Spinal cord (tissue), 10 donors: ENCODE measurements at places on chromosomes 7 and 10.
A peak's percentile ranks its signal among the peaks of the same experiment; 100 is the strongest.

DNA sequence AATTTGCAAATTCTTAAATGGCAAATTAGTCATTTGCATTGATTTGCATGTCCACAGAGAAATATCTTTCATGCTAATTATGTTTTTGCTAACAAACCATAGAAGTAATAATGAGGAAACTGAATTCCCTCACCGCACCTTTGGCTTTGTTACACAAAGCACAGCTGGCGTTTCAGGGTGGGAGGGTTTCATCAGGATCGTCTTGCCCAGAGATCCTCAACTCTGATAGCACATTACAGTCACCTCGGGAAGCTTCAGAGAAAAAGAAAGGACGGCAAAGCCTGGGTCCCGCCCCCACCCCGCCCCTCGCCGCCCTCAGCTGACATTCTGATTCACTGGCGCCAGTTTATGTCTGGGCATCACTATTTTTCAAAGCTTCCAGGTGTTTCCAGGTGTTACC lies 119.4 kb downstream of the PTPRN2 start:
- H3K27me3 ChIP-seq, result no peaks in the 10 kb centered on the region
- peaks cover 28% of the 10 kb centered on the region for H3K4me1 ChIP-seq
- H3K27ac ChIP-seq, result no peak overlapping the region
- no peak for DNase-seq

GRCh38 chr7:136228171-136228570 lies 251.0 kb upstream of the MTPN start:
- no peak overlapping the region for H3K4me3 ChIP-seq
- DNase-seq, result no peak
- no peaks in the 10 kb centered on the region for H3K4me1 ChIP-seq

DNA sequence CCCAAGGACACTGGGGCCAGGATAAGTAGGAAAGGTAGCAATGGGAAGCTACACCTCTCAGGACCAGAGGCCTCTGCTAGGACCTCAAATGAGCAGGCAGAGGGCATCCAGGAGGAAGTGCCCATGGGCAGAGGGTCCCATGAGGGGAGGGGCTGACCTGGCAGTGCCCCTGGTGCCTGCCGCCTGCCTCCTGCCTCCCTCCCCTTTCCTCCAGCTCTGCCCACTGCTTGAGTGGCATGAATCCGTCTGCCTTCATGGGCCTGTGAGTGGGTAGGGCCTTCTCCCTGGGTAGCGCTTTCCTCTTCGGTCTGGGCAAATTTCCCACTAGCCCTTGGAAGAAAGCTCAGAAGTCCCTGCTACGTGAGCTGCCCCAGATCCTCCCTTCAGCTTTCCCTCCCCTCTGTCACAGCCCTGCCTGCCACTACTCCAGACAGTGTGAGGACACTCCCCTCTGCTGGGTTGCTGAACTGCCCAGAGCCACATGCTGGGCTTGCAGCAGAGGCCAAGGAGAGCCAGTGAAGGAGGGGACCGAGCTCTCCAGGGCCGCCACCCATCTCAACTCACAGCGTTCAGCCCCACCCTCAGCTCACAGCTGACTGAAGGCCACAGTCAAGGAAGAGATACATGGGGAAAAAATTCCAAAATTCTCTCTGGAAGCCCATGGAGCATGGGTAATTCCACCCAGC lies 141.4 kb downstream of the ARHGAP22 start:
- H3K27ac ChIP-seq, result no peak overlapping the region
- peaks cover 8% of the 10 kb centered on the region for H3K27me3 ChIP-seq
- no peak for DNase-seq
- no peak overlapping the region for H3K4me3 ChIP-seq
- peaks cover 10% of the 10 kb centered on the region for H3K36me3 ChIP-seq
- H3K4me1 ChIP-seq, result peaks cover 45% of the 10 kb centered on the region

GRCh38 chr10:2837674-2838073 lies 229.7 kb upstream of the PFKP start:
- H3K27ac ChIP-seq, result no peak overlapping the region
- no peak overlapping the region for H3K4me3 ChIP-seq
- H3K27me3 ChIP-seq, result no peaks in the 10 kb centered on the region
- H3K4me1 ChIP-seq, result peaks cover 11% of the 10 kb centered on the region
- no peaks in the 10 kb centered on the region for H3K36me3 ChIP-seq

GRCh38 chr10:5023177-5023805 lies 19.6 kb upstream of the AKR1C2 start:
- H3K36me3 ChIP-seq, result no peaks in the 10 kb centered on the region
- no peaks in the 10 kb centered on the region for H3K27me3 ChIP-seq
- H3K4me1 ChIP-seq, result no peaks in the 10 kb centered on the region
- no peak for DNase-seq
- H3K27ac ChIP-seq, result no peak overlapping the region
- no peak overlapping the region for H3K4me3 ChIP-seq

- H3K27me3 ChIP-seq, result peaks cover 26% of the 10 kb centered on the region
- no peak for DNase-seq
Measured at GRCh38 chr7:64892116-64892515, 11.0 kb upstream of the ZNF273 start.

GRCh38 chr10:126476246-126476645 lies 88.0 kb upstream of the ADAM12 start:
- peak overlapping the region; percentile 10 for H3K27ac ChIP-seq
- no peak for DNase-seq
- peaks cover 10% of the 10 kb centered on the region for H3K4me1 ChIP-seq
- H3K27me3 ChIP-seq, result no peaks in the 10 kb centered on the region
- H3K36me3 ChIP-seq, result no peaks in the 10 kb centered on the region

DNA sequence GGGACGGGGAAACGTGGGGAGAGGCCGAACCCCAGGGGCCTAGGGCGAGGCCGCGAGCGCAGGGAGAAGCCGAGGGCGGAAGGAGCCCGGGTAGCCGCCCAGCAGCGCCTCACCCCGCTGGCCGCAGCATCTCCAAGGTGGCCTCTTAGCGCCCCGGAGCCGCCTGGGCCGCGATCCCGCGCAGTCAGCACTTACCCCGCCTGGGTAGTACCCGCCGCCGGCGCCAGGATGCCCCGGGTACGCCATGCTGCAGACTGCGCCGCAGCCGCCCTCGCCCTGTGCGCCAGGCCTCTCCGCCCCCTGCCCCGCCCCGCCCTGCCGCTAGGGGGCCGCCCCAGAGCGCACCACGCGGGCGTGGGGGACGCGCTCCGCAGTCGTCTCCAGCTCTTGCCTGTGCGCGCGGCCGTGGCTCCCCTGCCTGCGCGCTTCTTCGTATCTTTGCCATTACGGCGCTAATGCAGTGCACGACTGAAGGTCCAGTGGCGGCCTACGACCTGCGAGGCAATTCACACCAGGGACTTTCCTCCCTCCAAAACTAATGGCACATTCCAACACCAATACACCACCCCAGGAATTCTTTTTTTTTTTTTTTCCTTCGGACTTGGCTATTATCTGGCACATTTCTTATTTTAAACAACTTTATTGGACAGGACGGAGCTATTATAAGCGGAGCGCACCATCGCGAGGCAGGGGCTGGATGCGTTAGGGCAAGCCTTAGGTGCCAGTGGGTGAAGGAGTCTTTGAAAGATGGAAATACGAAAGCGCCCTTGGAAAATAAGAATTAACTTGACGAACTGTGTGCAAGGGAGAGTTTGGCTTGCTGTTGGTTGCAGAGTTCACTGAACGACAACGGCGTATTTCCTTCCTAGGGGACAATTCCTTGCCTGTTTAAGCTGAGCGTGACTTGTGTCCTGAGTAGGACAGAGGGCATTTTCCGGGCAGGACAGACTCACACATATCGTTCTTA lies at the start of gene SRI:
Gene SRI (minus strand): TSS at position 258 of the 967 bp plus-strand sequence. CDS start 12 bp downstream, at position 246.
- peak within 1 kb of the TSS; percentile 85 for H3K4me3 ChIP-seq
- H3K27ac ChIP-seq, result peak within 1 kb of the TSS; percentile 97
- no peaks in the 10 kb centered on the region for H3K27me3 ChIP-seq
- H3K36me3 ChIP-seq, result peaks cover 8% of the 10 kb centered on the region
- peaks cover 6% of the 10 kb centered on the region for H3K4me1 ChIP-seq
- DNase-seq, result peak; percentile 89

- H3K4me3 ChIP-seq, result no peak overlapping the region
- no peaks in the 10 kb centered on the region for H3K4me1 ChIP-seq
- DNase-seq, result no peak
- H3K27ac ChIP-seq, result no peak overlapping the region
- H3K36me3 ChIP-seq, result peaks cover 31% of the 10 kb centered on the region
Measured at GRCh38 chr10:46014206-46014605, 16.2 kb downstream of the NCOA4 start.

DNA sequence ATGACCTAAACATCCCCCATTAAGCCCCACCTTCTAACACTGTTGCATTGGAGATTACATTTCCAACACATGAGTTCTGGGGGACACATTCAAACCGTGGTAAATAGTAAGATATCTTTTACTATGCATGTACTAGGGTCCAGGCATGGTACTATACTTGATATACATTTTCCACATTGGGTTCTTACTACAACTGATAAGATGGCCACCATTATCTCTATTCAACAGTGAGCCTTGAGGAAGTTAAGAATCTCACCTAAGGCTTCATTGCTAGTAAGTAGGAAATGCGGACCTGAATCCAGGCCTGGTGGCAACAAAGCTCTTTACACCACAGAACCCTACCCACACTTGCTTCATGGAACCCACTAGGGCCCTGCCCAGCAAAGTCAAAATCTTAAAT lies 5.7 kb downstream of the PANK1 start:
- H3K36me3 ChIP-seq, result peaks cover 4% of the 10 kb centered on the region
- no peak overlapping the region for H3K4me3 ChIP-seq
- H3K27ac ChIP-seq, result no peak overlapping the region
- H3K27me3 ChIP-seq, result no peaks in the 10 kb centered on the region
- DNase-seq, result no peak
- H3K4me1 ChIP-seq, result no peaks in the 10 kb centered on the region

GRCh38 chr10:119509909-119510451 lies 32.5 kb downstream of the RGS10 start:
- DNase-seq, result no peak
- no peaks in the 10 kb centered on the region for H3K36me3 ChIP-seq
- no peaks in the 10 kb centered on the region for H3K27me3 ChIP-seq
- H3K4me3 ChIP-seq, result no peak overlapping the region

GRCh38 chr10:56449770-56450169 lies 88.7 kb upstream of the ZWINT start:
- H3K4me1 ChIP-seq, result no peaks in the 10 kb centered on the region
- no peak overlapping the region for H3K27ac ChIP-seq
- no peak for DNase-seq
- H3K36me3 ChIP-seq, result no peaks in the 10 kb centered on the region

DNA sequence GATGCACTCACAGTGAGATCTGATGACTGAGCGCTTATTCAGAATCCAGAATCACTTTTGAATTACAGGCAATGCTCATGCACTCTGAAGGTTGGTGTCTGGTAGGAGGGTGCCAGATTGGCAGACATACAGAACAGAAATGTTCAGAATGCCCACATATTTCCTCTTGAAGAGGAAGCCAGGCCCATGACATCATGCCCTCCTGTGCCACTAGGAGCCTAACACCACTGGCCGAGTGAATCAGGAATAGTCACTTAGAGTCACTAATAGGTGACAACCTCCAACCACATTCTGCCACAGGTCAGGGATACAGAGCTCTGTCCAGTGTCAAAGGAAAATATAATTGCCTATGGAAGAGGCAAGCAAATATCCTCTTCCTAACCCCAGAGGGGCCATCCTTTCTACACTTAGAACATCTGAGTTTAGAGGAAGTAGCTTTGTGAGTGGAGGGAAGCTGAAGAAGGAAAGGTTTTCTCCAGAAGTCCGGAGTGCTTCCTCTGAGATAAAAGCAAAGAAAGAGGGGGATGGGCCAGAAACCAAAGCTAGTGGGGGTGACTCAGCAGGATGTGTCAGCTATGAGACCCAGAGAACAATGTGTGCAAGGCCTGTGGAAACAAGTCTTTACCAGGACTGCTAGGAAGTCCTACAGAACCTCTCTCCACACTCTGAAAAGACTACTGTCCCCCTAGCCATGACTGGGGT lies 838.8 kb downstream of the GRID1 start:
- H3K27me3 ChIP-seq, result no peaks in the 10 kb centered on the region
- no peaks in the 10 kb centered on the region for H3K36me3 ChIP-seq
- H3K4me1 ChIP-seq, result no peaks in the 10 kb centered on the region

DNA sequence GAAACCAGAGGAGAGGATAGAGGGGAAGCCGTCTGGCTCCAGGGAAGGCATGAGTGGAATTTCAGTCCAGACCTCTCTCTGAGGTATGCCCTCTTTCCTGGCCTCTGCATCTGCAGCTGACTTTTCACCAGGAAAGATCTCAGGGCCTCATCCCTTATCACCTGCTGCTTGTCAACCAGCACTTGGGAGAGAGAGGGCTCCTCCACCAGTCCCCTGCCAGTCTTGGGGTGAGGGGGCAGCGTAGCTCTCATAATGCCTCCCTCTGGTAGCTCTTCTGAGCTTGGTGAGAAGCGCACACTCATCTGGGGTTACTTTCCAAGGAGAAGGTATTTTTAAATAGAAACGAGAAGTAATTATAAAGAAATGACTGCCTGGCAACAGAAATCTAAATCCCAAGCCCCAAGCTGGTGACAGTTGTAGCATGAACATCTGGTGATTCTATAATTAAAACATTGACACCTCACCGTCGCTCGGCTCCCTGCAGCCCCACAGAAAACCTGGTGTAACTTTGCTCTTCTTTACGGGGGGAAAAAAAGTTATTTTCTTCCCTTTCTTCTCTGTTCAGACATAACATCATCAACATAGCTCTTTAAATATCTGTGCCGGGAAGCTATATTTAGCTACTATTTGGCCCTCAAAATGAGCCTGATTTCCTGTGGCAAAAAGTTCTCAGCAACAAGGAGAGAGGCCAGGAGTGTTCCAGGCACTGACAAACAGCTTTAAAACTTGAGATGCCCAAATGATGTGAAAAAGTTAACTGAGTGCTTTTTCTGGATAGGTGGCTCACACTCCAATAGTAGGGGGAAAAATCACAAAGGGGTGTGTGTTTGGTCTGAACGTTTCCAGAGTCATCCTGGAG lies 26.9 kb downstream of the HIP1 start:
- DNase-seq, result no peak
- no peaks in the 10 kb centered on the region for H3K36me3 ChIP-seq
- H3K4me3 ChIP-seq, result no peak overlapping the region
- H3K4me1 ChIP-seq, result peaks cover 3% of the 10 kb centered on the region
- H3K27ac ChIP-seq, result no peak overlapping the region

GRCh38 chr10:45550903-45551786 lies 121.4 kb downstream of the ZFAND4 start:
- no peaks in the 10 kb centered on the region for H3K27me3 ChIP-seq
- H3K4me3 ChIP-seq, result no peak overlapping the region
- DNase-seq, result no peak
- peaks cover 5% of the 10 kb centered on the region for H3K36me3 ChIP-seq

- no peak overlapping the region for H3K4me3 ChIP-seq
- H3K27me3 ChIP-seq, result no peaks in the 10 kb centered on the region
- no peak for DNase-seq
Measured at GRCh38 chr7:67821116-67821515, 824.5 kb downstream of the TYW1 start.
